Tibial artery (tissue), 4 donors: ENCODE measurements at places on chromosomes 12 and 14.

DNA sequence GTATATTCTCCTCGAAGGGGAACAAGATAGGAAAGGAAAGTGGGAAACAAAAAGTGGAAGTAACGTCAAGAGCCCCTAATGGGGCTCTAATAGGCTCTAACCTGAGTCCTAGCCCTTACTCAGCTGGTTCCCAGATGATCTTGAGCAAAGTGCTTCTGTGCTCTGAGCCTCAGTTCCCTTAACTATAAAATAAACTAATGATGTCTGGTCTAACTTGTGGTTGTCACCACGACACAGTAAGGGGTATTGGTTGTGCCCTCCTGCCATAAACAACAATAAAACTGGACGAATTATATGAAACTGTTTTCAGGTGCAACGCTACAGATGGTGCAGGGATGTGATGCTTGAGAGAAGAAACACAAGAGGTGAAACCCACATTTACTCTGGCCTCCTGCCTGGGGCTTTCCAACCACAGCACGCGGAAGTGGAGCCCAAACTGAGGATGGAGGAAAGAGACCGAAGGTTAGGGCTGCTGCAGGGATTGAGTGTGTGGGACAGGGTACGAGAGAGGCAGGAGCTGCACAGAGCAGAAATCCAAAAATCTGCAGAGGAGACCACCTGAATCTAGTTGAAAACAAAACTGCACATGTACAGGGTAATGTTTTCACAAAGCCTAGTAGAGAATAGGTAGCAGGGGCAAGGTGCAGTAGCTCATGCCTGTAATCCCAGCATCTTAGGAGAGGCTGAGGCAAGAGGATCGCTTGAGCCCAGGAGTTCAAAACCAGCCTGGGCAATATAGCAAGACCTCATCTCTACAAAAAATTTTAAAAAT lies 45.6 kb upstream of the BCL2L14 start:
- no peaks in the 10 kb centered on the region for H3K4me1 ChIP-seq
- no peak overlapping the region for H3K27ac ChIP-seq
- no peak for DNase-seq
- no peaks in the 10 kb centered on the region for H3K36me3 ChIP-seq
- H3K27me3 ChIP-seq, result no peaks in the 10 kb centered on the region

DNA sequence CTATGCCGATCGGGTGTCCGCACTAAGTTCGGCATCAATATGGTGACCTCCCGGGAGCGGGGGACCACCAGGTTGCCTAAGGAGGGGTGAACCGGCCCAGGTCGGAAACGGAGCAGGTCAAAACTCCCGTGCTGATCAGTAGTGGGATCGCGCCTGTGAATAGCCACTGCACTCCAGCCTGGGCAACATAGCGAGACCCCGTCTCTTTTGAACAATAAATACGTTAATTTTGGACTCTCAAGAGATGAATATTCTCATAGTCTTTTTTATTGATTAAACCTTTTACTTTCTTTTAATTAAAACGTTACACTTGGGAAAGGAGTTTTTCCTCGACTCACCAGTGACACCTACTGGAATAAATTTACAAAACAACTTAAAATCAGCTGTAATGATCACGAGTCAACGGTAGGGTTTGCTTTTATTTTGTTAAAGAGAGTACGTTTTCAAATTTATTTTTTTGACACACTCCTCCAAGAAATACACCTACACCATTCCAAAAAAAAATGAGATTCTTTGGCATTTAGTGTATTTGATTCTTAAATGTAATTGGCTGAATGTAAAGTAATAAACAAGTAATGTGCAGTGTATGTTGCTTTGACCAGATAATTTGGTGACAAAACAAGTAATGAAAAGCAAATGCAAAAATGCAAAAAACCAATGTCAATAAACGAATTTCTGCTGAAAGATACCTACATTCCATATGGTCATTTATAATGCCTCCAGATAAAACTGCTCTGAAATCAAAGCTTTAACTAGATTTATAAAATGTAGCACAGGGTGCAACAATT lies 687 bp upstream of the RPS29 start:
- no peaks in the 10 kb centered on the region for H3K27me3 ChIP-seq
- peaks cover 22% of the 10 kb centered on the region for H3K36me3 ChIP-seq
- peak overlapping the region; percentile 74 for H3K4me3 ChIP-seq
- H3K27ac ChIP-seq, result peak overlapping the region; percentile 89

DNA sequence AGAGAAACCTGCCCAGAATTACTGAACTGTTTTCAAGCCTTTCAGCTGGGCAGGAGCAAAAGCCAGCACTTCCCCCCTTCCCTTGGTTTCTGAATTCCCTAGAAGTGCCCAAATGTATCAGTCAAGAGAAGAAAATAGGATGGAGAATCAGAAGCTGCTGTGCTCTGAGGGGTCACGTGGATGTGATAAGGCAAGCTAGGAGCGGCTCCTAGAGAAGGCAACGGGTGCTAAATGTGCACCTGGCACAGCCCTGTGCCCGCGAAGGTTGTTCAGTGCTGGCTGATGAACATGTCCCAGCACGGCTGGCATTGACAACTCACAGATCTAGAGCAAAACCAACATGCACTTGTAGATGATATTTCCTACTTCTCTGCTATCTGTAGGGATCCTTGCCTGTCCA lies 8.3 kb downstream of the EMG1 start:
- DNase-seq, result no peak
- H3K27ac ChIP-seq, result no peak overlapping the region
- peaks cover 66% of the 10 kb centered on the region for H3K36me3 ChIP-seq
- no peaks in the 10 kb centered on the region for H3K4me1 ChIP-seq
- H3K27me3 ChIP-seq, result no peaks in the 10 kb centered on the region

- no peaks in the 10 kb centered on the region for H3K36me3 ChIP-seq
- H3K4me1 ChIP-seq, result no peaks in the 10 kb centered on the region
- no peak for DNase-seq
Observed at GRCh38 chr12:48459259-48459658, 13.1 kb upstream of the ANP32D start.

GRCh38 chr14:103277931-103278330 lies 56.1 kb upstream of the EIF5 start:
- H3K4me3 ChIP-seq, result no peak overlapping the region
- no peaks in the 10 kb centered on the region for H3K27me3 ChIP-seq
- DNase-seq, result no peak
- H3K36me3 ChIP-seq, result no peaks in the 10 kb centered on the region
- peaks cover 30% of the 10 kb centered on the region for H3K4me1 ChIP-seq

DNA sequence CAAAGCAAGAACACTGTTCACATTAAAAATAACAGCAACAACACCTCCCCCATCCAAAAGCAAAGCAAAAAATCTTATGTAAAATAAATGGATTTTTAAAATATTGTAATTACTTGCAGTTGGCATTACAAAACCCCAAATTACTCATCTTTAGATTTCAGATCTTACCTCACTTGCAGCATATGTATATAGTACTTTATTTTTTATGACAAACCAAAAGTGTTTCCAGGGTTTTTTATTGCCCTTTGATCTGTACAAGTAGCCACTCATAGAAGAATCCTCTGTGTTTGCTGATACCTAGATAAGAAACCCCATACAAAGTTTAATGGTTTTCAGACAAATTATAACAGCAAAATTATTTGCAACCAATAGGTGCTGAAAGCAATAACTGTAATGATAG lies 12.2 kb upstream of the NR2C1 start:
- H3K27ac ChIP-seq, result no peak overlapping the region
- H3K27me3 ChIP-seq, result no peaks in the 10 kb centered on the region
- peaks cover 11% of the 10 kb centered on the region for H3K4me1 ChIP-seq
- H3K36me3 ChIP-seq, result no peaks in the 10 kb centered on the region

- H3K4me1 ChIP-seq, result no peaks in the 10 kb centered on the region
- H3K36me3 ChIP-seq, result no peaks in the 10 kb centered on the region
- no peaks in the 10 kb centered on the region for H3K27me3 ChIP-seq
- H3K27ac ChIP-seq, result no peak overlapping the region
- peak; percentile 41 for DNase-seq
Observed at GRCh38 chr12:121110211-121110940, 22.3 kb upstream of the P2RX7 start.

DNA sequence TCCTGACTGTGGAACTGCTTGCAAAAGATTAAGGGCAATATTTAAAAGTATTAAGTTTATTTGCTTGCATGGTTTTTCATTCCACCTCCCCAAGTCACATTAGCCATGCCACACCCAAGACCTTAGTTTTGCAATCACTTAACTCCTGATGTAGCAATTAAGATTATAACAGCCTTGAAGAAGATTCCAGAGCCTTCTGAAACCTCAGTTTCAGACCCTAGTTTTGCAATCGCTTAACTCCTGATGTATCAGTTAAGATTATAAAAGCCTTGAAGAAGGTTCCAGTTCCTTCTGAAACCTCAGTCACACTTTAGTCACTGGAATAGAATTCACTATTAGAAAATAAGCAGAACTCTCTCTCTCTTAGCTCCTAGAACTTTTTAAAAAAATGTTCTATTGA lies 42.7 kb upstream of the DCN start:
- H3K4me3 ChIP-seq, result no peak overlapping the region
- H3K4me1 ChIP-seq, result no peaks in the 10 kb centered on the region
- no peaks in the 10 kb centered on the region for H3K36me3 ChIP-seq
- H3K27ac ChIP-seq, result no peak overlapping the region

DNA sequence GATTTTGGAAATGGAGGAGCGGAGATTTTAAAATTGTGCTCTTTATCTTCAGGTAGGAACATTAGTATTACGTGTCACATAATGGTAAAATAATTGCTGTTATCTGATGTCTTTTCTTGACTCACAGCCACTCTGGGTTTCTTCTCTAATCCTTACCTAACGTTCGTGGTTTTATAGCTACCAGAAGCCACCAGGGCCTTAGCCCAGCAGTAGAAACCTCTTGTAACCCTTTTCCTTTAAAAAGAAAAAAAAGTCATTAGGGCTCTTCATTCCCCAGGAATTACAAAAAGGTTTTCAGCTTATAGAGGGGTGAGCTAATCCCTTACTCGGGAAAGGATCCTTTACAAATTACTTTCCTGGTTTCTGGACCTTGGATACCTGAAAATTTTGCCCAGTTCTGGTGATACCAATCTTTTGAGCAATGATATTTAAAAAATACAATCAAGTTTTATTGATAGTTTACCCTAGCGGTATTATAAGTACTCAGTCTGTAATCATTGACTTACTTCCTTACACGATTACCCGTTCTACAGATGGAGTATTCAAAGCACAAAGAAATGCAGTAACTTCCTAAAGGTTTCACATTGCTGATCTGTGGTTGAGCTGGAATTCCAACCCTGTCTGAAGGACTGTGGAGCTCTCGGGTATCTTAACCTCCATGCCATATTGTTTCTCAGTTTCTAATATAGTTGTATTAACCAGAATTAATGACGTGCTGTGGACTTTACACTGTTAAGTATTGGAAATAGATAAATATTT lies 1.6 kb downstream of the GABARAPL1 start:
- no peak for DNase-seq
- peak overlapping the region; percentile 93 for H3K4me3 ChIP-seq
- no peaks in the 10 kb centered on the region for H3K4me1 ChIP-seq
- no peaks in the 10 kb centered on the region for H3K27me3 ChIP-seq

DNA sequence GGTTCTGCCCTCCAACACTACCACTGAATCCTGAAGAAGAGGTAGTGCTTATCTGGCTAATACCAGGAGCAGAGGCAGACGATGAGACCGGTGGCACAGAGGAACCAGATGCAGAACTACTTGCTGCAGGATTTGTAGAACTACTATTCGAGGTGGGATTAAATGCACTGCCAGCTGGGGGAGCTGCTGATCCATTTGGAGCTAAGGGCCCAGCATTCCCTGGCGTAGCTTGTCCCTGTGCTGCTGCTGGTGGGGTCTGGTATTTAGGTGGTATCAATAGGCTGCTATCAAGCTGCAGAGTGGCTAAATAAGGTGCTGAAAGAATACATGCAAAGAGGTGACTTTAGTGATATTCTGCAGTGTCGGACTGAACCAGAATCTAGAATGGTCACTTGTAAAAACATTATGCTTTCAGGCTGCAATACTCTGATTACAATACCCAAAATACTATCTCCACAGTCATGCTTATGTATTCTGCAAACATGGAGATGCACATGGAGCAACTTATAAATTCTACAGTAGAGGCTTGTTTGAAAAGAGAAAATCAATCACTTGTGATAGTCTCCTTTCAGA lies 294.2 kb downstream of the MED13L start:
- peaks cover 10% of the 10 kb centered on the region for H3K4me1 ChIP-seq
- no peaks in the 10 kb centered on the region for H3K27me3 ChIP-seq
- H3K4me3 ChIP-seq, result no peak overlapping the region
- peaks cover 20% of the 10 kb centered on the region for H3K36me3 ChIP-seq

- no peak overlapping the region for H3K4me3 ChIP-seq
- H3K27me3 ChIP-seq, result no peaks in the 10 kb centered on the region
- no peaks in the 10 kb centered on the region for H3K36me3 ChIP-seq
- no peak overlapping the region for H3K27ac ChIP-seq
Observed at GRCh38 chr12:131026754-131027153, 73.0 kb downstream of the ADGRD1 start.

- no peaks in the 10 kb centered on the region for H3K36me3 ChIP-seq
- peak overlapping the region; percentile 88 for H3K27ac ChIP-seq
- no peaks in the 10 kb centered on the region for H3K27me3 ChIP-seq
- peak; percentile 95 for DNase-seq
Observed at GRCh38 chr12:3218228-3219171, 141.3 kb downstream of the TSPAN9 start.

DNA sequence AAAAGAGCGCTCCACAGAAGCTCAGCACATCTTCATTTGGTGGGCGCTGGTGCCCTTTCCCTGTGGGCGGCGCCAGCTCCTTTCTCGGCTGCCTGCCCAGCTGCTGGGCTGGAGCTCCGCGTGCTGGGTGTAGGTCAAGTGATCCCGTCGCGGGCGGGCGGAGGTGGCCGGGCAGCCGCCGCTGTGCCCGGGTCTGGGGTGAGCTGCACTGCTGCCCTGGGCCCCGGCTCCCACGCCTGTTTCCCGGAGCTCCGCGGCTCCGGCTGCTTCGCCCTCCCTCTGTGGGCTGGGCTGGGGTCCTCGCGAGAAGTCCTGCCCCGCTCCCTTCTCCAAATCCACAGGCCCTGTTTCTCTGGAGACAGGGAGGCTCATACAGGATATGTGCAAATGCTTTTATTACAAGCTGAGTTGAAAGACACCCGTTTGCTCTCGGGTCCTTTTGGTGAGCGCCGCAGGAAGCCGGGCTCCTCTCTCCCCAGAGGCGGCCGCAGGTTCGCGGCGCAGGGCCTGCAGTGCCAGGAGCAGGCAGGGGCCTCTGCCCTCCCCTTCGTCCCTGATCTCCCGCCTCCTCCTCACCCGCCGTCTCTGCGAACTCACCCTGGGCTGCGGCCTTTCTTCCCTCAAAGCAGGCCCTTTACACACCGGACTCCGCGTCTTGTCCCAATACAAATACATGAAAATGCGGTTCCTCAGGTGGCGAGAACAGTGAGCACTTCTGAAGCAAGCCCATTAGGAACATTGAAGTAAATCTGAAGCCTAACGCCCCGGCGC lies 67.8 kb upstream of the CAPRIN2 start:
- H3K27me3 ChIP-seq, result peaks cover 11% of the 10 kb centered on the region
- peak overlapping the region; percentile 43 for H3K4me3 ChIP-seq
- peak overlapping the region; percentile 70 for H3K27ac ChIP-seq
- DNase-seq, result peak; percentile 81
- peaks cover 6% of the 10 kb centered on the region for H3K4me1 ChIP-seq

- peak overlapping the region; percentile 95 for H3K4me3 ChIP-seq
- peak; percentile 71 for DNase-seq
- H3K27ac ChIP-seq, result no peak overlapping the region
- H3K36me3 ChIP-seq, result no peaks in the 10 kb centered on the region
- H3K4me1 ChIP-seq, result peaks cover 46% of the 10 kb centered on the region
Observed at GRCh38 chr12:110743571-110744093, 941 bp upstream of the PPP1CC start.
